ENCODE measurements at places on chromosomes 2 and 18. TPM values are rescaled to one million over a fixed set of nuclear protein-coding genes. Genes with fewer than 3 reads are reported as not detected.

GRCh38 chr2:44290261-44290660, 15.0 kb downstream of the SLC3A1 start:
- DNase-seq, result no peak

GRCh38 chr2:52874466-52875106, 893.0 kb upstream of the CHAC2 start:
- no peak for DNase-seq

DNA sequence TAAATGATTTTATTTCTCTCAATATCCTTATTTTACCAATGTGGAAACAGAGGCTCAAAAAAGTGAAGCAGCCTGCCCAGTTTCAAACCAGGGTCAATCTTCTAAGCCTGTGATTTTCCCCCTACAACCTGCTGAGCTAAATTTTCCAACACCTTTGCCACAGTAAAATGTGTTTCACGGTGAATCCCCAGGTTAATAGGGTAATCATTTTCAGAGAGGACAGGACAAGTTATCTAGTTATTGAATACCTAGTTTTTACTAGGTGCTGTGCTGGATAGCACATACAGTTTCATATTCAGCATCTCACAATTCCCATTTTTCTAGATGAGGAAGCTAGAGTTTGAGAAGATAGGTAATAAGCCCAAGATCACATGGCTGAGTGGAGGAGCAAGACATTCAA, 236.6 kb downstream of the PTH2R start:
- no peak for DNase-seq

GRCh38 chr18:68564351-68564750, 150.6 kb downstream of the TMX3 start:
- DNase-seq, result no peak

DNA sequence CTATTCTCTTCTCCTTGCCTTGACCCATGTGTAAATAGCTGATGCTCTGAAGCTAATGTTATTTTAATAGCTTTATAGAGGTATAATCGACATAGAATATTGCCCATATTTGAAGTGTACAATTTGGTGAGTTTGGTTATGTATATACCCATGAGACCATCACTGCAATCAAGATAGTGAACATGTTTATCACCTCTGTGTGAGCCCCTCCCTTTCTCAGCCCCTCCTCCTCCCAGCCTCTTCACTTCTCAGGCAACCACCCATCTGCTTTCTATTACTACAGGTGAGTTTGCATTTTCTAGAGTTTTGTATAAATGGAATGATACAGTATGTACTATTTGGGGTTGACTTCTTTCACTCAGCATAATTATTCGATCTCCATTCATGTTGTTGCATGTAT, 181.1 kb downstream of the INO80D start:
- no peak for DNase-seq

PLEKHM3 gene
- 9.5 TPM for total RNA-seq

FAM124B gene
- 0.17 TPM for total RNA-seq

SKOR2 gene
- total RNA-seq, result not detected

TLX2 gene
- total RNA-seq, result 0.88 TPM

All from activated naive CD8-positive, alpha-beta T cell treated with anti-CD3 and anti-CD28 coated beads, Interleukin-2, amount 10 ng/mL, durations not matched to agents 7 days and 5 days (primary cell).